ENCODE measurements at places on chromosomes 1 and 21.

- peak; percentile 23 for DNase-seq
These were observed 15.0 kb downstream of the CITED4 start for GRCh38 chr1:40847023-40847745.

DNA sequence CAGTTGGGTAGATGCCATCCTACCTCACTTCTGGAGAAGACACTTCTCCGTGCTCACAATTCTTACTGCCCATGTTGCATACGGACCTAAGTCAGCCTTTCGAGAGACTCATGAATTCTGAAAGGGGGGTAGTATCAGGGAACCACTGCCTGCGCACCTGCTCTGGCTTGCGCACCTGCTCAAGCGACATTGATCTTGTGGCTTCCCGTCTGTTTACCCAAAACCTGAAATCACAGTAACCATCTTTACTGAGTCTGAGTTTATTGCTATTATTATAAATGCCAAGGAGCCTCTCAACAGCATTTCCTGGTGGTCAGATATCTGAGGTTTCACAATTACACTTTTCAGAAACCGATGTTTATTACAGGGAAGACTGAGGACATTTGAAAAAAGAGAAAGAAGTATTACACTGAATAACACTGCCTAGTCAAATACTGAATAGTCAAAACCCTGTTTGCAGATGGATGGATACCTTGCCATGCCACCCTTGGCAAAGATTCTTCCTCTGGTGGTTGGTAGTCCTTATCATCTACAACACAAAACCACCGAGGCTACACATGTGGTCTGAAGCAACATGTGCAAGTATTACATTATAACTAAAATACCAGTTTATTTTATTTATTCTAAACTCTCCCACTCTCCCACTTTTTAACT is 208.7 kb downstream of the SIPA1L2 start:
- DNase-seq, result no peak

DNA sequence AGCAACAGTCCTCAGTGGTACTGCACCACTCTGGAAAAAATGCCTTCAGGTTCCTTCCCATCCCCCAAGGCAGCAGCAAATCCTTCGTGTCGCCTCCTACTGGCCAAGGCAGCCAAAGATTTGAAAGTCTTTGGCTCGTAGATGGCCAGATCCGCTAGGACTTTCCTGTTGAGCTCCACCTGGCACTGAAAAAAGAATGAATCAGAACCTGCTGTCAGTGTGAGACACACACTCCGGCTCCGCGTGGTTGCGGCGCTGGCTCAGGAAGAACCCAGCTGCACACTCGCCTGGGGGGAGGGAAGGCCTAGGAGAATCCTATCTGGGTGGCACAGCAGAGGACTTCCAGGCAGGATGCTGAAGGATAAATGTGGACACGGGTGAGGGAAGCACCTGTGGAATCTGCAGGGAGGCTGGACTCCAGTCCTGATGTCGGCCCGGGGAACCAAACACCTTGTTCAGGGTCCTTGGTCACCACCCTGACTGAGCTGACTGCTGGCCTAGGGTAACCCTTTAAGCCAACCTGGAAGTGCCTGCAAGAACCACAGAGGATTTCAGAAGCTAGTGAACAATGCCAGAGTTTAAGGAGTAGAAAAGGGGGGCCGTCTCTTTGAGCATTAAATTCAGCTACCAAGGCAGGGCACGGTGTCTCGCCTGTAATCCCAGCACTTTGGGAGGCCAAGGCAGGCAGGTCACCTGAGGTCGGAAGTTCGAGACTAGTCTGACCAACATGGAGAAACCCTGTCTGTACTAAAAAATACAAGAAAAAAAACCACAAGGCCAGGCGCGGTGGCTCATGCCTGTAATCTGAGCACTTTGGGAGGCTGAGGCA is 3.2 kb upstream of the CCNL2 start:
- peak; percentile 70 for DNase-seq

DNA sequence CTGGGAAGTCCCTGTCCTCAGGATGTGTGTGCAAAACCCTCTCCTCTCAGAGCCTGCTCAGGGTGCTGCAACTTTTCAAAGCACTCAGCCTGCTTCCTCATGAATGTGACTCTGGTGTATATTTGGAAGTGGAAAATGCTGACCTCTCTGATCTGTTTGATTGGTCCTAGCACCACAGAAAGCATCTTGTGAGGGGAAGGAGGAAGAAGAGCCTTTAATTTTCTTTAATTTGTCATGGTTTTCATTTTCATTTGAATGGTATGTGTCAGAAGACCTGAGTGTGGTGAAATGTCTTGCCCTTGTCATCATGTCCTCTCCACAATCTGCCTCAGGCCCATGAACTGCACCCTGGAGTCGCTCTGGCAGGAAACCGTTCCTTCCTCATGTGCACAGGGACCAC is 383.5 kb downstream of the NTNG1 start:
- no peak for DNase-seq
